ENCODE measurements at places on chromosomes 1 and 21.

GRCh38 chr1:104294259-104294658, 544.6 kb downstream of the AMY1C start:
- DNase-seq: peak; percentile 61

GRCh38 chr1:209747580-209748262, 8.1 kb upstream of the TRAF3IP3 start:
- peak; percentile 76 for DNase-seq

DNA sequence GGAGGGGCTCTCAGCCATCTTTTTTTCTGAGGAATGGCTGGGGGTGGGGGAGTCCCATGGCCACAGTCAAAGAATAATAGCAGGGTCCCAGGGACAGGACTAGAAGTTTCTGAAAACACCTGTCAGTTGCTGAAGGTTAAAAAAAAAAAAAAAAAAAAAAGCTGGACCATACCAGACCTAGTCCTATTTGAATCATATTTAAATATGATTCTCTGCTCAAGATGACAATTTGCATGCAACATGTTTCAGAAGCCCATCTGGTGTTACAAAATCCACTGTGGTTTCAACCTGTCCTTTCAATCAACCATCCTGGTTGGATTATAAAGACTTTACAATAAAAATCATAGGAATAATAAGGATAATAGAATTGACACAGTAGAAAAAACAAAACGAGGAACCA, 153.7 kb downstream of the TENT5C start:
- DNase-seq: no peak

DNA sequence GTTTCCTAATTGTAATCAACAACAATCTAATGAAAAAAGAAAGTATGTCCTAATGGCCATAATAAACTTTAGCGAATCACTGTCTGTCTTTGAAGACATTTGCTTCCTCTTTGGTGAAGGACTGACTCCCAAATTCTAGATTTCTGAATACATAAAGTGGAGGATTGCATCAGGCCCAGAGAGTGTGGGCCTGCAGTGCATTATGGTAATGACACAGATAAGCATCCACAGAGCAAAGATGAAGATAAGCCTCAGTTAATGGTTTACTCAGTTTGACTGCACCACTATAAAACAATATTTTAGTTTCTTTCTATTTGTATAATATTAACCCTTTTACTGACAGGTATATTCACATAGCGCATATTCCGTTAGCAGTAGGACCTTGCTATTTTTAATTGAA, 365.5 kb downstream of the KCTD3 start:
- no peak for DNase-seq

DNA sequence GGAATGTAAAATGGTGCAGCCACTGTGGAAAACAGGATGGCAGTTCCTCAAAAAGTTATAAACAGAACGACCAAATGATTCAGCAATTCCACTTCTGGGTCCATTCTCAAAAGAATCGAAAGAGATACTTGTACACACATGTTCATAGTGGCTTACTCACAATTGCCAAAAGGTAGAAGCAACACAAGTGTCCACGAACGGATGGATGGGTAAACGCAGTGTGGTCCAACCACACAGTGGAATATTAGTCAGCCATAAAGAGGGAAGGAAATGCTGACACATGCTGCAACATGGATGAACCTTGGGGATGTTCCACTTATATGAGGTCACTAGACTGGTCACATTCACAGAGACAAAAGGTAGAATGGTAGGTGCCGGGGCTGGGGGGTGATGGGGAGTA, 5.3 kb downstream of the KRTAP10-1 start:
- DNase-seq: no peak

GRCh38 chr1:42279055-42279454, 56.0 kb downstream of the FOXJ3 start:
- no peak for DNase-seq

DNA sequence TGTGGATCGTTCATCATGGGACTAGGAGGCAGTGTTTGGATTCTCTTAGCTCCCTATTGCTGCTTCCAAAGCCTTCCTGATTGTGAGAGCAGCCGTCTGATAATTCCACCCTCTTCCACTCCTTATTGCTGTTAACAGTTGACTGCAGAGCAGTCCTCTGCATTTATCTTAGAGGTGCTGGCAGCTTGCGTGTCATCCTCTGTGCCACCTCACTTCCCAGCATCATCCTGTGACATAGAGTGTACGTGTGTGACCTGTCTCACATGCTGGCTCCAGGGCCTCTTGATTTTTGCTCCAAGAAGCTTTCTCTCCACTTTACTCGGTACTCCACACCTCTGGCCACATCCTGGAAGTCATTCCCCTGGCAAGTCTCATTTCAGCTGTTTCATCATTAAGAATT, 53.0 kb upstream of the DYNLT5 start:
- DNase-seq: no peak

- peak; percentile 80 for DNase-seq
Measured at GRCh38 chr1:29033829-29034466, 89.8 kb downstream of the TMEM200B start.

- DNase-seq: no peak
Measured at GRCh38 chr1:61782771-61783170, 40.5 kb downstream of the PATJ start.

DNA sequence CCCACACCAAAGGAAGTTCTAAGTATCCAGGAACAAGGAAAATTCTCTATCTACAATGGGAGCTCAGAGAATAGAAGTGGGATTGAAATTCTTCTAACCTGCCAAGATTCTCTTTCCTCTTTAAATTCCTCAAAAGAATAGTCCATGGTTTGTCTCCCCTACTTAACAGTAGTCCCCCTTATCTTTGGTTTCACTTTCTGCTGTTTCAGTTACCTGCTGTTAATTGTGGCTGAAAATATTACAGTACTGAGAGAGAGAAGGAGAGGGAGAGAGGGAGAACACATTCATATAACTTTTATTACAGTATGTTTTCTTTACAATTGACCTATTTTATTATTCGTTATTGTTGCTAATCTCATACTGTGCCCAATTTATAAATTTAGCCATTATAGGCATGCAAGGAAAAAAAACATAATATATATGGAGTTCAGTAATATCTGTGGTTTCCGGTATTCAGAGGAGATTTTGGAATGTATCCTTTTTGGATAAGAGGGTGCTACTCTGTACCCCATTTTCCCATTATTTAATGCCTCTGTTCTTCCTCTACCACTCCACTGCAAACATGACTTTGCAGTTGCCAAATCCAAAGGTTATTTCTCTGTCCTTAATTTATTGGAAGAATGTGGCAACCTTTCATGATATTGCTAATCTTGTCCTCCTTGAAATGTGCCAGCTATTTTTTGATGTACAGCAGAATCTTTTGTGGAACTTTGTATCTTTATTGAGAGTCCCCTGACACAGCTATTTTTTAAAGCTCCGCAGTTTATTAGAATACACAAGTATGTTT, 68.0 kb downstream of the USP25 start:
- DNase-seq: no peak
